T-helper 2 cell (primary cell): ENCODE measurements at places on chromosomes 3 and 15.

- DNase-seq, result no peak
These were observed 62.7 kb upstream of the OSTN start for GRCh38 chr3:191136347-191136746.

GRCh38 chr15:72865486-72865885 lies 81.9 kb upstream of the ADPGK start:
- no peak for DNase-seq

- DNase-seq, result no peak
These were observed 77.7 kb downstream of the ABHD5 start for GRCh38 chr3:43768381-43768973.

DNA sequence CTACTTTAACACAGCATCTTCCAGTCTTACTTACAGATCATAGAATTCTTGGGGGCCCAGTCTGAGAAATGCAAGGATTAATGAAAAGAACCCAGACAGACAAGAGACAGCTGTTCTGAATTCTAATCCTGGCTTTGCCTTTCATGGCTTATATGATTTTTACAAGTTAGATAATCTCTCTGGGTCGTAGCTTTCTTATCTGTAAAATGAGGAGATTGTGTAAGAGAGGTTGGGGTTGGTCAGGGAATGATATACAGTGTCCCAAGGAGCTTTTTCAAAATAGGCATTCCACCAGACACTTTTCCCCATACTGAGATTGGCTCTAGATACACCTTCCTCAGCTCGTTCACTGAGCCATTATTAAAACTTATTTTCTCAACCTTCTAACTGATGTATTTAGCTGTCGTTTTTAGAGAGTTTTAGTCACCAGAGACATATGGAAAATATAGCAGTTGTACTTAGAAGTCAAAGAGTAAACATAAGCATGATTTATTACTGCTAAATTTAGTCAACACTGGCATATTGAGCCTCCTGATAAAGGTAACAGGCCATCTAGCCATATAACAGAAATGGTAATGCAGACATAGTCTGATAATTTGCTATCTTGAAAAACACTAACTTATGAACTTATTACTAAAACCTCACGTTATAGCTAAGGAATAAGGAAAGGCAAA lies 163.0 kb upstream of the MLF1 start:
- DNase-seq, result no peak

GRCh38 chr15:51335538-51336410 lies 2.6 kb downstream of the CYP19A1 start:
- no peak for DNase-seq
